ENCODE measurements at places on chromosomes 16 and 17. TPM values are rescaled to one million over a fixed set of nuclear protein-coding genes. Genes with fewer than 3 reads are reported as not detected.

The GRIN2C gene
- 0.07 TPM for total RNA-seq

The KRTAP3-1 gene
- total RNA-seq = not detected

The NXN gene
- 86.4 TPM for total RNA-seq

The TPSG1 gene
- total RNA-seq = not detected

The QRICH2 gene
- total RNA-seq = 4.7 TPM

The BRIP1 gene
- total RNA-seq = 4.3 TPM

DNA sequence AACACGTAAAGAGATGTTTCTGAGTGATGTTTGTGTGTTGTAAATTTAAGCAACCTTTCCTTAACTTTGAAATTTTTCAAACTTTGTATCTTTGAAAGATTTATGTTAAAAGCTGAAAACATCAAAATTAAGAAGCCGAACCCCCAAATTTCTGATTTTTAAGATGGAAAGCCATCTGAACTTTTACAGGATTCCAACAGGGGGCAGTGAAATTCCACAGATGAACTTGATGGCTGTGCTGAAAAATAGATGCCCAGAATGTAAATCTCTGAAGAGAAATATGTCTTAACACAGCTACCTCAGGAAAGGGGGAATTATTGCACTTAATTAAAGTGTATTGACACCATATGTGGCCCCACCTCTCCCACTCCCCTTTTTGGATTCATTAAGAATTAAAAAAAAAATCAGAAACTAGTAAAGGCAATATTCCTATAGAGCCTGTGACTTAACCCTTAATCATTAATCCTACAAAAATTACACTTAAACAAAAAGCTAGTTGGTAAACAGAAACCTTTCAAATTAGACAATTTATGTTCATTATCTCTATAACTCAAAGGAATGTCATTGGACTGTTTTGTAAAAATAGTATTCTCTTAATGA is 597.9 kb downstream of the KCNJ2 start:
- H3K27ac ChIP-seq = no peak overlapping the region
- H3K4me1 ChIP-seq = peaks cover 15% of the 10 kb centered on the region
- no peak overlapping the region for H3K4me3 ChIP-seq
- peaks cover 2% of the 10 kb centered on the region for H3K27me3 ChIP-seq
- no peak for DNase-seq

DNA sequence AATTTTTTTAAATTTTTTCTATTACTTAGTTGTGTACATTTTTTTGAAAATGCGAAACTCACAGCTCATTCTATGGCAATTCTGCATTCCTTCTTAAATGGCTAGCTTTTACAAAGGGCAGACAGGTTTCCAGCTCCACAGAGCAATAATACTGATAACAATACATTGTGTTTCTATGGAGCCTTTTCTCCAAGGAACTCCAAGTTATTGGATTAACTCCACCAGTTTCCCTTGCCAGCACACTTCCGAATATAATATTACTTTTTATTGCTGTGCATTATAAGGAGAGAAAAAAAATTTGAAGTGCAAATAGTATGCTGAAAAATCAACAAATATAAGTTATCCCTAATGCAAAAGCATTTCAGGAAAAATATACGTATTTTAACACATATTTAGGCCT is 127.5 kb upstream of the PSMD7 start:
- no peak for DNase-seq
- H3K4me1 ChIP-seq = peaks cover 8% of the 10 kb centered on the region
- no peaks in the 10 kb centered on the region for H3K36me3 ChIP-seq
- H3K4me3 ChIP-seq = no peak overlapping the region
- no peak overlapping the region for H3K27ac ChIP-seq
- H3K27me3 ChIP-seq = peaks cover 5% of the 10 kb centered on the region

DNA sequence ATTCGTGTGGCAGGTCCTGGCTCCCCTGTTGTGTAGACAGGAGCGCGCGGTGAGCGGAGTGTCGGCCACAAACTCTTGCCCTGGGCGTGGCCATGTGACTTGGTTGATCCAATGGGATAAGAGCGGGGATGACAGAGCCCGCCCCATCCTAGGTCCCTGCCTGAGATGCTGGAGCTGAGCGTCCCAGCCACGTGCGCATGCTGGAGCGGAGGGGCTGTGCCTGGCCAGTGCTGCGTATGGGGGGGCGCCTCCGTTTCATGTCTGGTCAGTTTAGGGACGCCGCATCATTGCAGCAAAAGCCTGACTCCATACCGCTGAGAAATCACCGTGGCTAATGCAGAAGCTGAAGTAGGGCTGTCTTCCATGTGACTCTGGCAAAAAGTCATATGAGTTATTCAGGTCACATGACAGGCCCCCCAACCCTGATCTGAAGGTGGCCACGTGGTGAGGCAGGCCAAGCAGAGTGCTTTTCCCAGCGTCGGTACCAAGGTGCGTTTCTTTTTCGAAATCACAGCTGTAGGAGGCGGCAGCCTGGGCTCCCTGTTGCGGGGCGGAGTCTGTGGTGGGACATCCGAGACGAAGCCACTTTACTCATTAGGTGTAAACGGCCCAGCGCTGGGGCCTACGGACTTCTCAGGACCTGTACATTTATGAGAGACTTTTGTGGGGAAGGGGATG is 22.5 kb downstream of the HSBP1 start:
- no peak for DNase-seq
- H3K4me1 ChIP-seq = peaks cover 9% of the 10 kb centered on the region
- peaks cover 2% of the 10 kb centered on the region for H3K27me3 ChIP-seq
- H3K27ac ChIP-seq = no peak overlapping the region
